ENCODE measurements at places on chromosomes 5 and 9.

DNA sequence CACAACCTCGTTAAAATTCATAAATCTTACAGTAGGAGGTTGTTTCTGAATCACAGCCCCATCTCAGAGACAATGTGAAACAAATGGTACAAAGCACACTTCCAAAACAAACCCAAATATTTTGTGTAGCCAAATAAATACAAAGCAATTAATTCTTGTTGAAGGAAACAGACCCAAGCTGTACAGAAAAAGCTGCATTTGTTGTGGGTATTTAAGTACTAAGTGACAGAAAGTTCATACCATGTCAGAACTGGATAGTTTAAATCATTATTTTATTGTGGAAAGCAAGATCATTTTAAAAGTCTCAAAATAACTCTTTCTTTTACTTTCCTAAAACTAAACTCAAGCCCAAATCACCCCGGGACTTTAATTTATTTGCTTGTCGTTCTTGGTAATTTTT lies 570.7 kb downstream of the ELAVL2 start:
- DNase-seq = no peak

DNA sequence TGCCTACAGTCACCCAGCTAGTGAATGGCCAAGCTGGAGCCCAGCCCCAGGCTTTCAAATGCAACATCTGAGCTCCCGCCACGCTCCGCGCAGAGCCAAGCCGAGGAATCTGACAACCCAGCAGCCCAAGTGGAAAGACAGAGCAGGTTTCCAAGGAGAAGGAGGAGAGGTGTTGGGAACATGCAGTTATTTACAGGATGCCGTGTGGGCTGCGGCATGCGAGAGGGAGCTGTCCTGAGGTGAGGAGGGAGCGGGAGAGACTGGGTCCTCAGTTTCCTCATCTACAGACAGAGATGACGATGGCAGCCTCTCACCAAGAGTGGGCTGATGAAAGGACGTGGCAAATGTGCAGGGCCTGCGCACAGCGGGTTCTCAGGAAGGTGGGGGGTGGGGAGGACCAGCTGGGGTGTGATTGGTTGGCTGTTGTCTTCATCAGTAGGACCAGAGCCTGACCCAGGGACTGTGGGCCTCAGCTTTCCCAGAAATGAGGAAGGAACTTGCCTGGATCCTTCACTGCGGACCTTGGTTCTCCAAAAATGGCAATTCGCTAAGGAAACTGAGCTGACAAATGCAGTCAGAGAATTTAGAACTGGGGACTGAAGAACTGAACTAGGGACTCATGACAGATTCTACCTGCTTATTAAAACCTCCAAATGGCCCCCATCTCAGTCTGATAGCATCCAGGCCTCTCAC lies 14.8 kb upstream of the CPLX2 start:
- DNase-seq = no peak

GRCh38 chr9:11086561-11086960 lies 473.8 kb upstream of the PTPRD start:
- no peak for DNase-seq

DNA sequence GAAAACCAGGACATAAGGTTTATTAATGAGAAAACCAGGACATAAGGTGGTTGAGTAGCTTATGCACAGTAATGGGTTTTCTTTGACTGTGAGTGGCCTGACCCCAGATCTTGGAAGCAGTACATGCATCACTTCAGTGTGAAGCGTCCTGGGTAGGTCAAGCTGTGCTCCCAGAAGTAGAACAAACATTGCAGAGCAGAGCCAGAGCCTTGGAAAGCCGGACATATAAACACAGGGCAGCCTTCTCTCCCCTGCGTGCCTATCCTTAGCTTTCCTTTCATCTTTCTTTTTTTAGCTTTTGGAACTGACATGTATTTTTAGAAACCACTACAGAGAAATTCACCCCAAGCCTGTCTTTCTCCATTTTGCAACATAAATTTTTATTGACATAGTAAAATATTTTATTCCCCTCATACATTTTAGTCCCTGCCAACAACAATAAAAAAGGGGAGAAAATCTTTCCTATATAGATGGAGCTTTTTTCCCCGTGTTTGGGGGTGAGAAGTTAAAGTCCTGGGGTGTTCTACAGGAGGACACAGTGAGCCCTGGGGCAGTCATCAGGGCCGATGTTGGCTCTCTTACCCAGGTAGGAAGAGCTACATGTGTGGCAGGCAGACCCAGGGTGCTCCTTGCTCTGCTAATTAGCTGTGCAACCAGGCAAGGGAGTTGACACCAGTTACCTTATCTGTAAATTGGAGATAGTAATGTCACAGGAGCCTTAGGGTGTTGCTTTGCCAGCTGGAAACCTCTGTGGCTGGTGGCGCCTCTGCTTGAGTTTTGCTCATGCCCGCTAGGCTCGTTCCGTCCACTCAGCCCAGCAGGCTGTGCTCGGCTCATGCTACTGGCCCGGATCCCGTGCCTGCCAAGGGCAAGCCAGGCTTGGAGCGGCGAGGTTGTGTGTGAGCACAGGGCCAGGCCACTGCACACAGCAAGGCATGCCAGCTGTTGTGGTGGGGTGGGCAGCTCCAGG lies 389.6 kb downstream of the KDM4C start:
- no peak for DNase-seq

DNA sequence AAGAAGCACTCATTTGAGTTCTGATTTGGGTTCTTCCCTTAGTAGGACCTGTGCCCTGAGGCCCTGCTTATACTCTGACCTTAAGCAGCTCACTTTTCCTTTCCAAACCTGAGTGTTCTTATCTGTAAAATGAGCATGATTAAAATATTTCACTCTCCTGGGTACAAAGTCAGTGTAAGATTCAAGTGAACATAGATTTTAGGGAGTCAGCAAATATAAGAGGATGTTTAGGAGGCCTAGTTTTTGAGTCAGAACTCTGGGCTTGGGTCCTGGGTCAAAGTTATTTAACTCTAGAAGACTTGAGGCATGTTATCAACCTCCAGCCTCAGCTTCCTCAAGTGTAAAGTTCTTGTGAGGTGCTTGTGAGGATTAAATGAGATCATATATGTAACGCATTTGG lies 8.7 kb upstream of the SPARC start:
- no peak for DNase-seq

DNA sequence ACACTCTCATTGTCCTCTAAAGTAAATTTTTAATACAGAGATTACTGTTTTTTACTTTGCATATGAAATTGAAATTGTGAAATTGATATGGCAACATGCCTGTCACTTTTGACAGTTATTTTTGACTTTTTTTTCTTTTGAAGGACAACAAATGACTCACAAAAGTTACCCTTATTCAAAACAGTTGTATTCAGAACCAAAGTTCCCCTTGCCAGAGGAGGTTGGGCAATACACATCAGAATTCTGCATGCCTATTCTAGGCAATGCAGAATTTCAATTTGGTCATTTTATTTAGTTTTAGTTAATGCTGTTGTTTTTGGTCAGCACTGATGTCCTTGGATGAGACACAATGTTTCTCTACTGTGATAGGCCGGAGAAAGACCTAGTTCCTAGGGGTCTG lies 299.1 kb upstream of the PRR16 start:
- DNase-seq = no peak

GRCh38 chr9:136695435-136695895 lies 8.2 kb upstream of the AGPAT2 start:
- no peak for DNase-seq

- no peak for DNase-seq
These were observed 70.2 kb downstream of the SLC25A46 start for GRCh38 chr5:110809006-110809405.

GRCh38 chr5:68500813-68501212 lies 285.3 kb downstream of the PIK3R1 start:
- no peak for DNase-seq

DNA sequence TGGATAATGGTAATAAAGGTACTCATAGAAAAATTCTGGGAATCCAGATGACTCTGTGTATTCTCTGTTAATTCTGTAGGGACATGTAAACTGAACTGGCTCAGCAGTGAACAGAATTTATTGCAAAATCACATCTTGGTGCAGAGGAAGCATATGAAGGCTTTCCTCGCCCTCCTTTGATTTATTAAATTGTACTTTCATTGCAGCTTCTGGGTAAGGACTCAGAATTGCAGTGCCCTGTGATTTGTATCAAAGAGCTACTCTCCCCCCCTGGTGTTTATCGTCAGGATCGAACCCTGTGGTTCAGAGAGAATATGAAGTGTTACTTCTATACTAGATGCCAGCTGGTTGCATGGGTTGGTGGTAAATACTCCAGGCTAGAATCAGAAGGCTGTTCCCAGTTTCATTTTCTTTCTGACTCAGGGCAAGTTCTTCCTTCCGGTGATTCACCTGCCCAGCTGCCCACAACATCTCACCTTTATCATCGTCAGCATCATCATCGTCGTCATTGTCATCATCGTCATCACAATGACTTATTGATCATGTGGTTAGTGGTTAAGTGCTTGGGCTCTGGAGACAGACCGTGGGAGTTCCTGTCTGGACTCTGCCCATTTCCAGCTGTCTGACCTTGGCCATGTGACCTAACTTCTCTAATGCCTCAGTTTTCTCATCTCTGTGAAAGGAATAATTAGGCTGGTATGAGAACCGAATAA lies 238.8 kb downstream of the ARHGAP26 start:
- DNase-seq = peak; percentile 96

- DNase-seq = no peak
These were observed 5.2 kb upstream of the CRB2 start for GRCh38 chr9:123350590-123351310.

GRCh38 chr9:89986190-89986589 lies 381.4 kb downstream of the GADD45G start:
- DNase-seq = no peak

DNA sequence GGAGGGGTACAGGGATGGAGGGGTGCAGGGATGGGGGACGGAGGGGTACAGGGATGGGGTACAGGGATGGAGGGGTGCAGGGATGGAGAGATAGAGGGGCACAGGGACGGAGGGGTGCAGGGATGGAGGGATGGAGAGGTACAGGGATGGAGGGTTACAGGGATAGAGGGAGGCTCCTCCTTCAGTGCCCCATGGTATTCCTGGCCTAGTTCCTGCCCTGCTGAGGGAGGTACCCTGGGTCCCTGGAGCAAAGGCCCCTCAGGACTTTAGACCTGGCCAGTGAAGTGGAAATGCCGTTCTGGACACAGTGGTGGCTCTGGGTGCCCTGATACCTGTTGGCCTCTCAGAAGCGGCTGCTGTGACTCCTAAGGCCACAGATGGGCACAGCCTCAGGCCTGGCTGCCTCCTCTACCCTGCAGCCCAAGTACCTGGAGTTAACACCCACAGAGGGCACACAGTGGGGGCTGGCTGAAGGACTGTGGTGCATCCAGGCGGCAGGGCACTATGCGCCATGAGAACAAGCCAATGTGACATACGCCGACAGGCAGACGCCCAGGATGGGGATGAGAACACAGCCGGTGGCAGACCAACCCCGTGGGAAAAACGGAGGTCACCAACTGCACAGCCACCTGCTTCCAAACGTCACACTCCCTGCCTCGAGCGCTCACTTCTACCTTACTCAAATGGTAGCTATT lies 8.4 kb downstream of the PTGES2 start:
- DNase-seq = no peak

All from EL (cell line).